HuH-7.5 (cell line): ENCODE measurements at places on chromosomes 7 and 10.
A peak's percentile ranks its signal among the peaks of the same experiment; 100 is the strongest.

DNA sequence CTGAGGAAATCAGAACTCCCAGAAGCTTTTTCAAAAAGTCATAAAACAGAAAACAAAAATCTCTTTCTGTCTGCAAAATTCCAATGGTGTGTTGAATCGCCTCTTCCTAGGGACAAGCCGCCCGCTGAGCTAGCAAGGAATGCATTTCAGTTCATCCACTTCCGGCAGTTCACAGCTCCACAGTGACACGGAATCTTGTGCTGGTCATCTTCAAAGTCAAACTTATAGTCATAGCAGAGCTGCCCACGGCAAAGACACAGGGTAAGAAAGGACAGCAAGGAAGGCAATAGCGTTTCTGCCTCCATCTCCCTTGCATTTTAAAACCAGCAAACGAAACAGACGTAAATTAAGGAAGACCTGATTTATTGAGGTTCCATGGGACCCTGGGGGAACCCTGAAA, 111.2 kb downstream of the GALNT11 start:
- no peak for DNase-seq

DNA sequence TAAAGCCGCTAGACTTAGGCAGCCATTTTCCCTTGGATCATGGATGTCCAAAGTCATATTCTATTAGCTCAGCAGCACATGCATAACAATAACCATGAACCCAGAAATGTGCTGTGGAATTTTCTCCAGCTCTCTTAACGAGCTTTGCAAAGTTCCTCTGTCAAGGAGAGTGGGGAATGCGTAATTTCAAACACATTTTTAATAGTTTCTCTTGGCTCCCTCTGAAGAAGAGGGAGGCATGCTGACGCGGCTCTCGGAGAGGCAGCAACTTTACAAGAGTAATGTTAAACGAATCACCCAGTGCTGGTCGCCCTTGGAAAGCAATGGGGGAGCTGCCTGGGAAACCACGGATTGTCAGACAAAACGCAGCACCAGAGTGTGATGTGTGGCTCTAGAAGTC, 114.8 kb downstream of the RAB18 start:
- no peak for DNase-seq

GRCh38 chr7:141161550-141162535, 88.0 kb downstream of the TMEM178B start:
- DNase-seq, result no peak

- DNase-seq, result peak; percentile 24
These were observed 62.2 kb downstream of the CCDC71L start for GRCh38 chr7:106598663-106599342.

GRCh38 chr10:124728071-124728829, 15.9 kb downstream of the FAM53B start:
- DNase-seq, result no peak

- no peak for DNase-seq
These were observed 102.1 kb upstream of the ANLN start for GRCh38 chr7:36287371-36288241.
